ENCODE measurements at places on chromosomes 4 and X.

DNA sequence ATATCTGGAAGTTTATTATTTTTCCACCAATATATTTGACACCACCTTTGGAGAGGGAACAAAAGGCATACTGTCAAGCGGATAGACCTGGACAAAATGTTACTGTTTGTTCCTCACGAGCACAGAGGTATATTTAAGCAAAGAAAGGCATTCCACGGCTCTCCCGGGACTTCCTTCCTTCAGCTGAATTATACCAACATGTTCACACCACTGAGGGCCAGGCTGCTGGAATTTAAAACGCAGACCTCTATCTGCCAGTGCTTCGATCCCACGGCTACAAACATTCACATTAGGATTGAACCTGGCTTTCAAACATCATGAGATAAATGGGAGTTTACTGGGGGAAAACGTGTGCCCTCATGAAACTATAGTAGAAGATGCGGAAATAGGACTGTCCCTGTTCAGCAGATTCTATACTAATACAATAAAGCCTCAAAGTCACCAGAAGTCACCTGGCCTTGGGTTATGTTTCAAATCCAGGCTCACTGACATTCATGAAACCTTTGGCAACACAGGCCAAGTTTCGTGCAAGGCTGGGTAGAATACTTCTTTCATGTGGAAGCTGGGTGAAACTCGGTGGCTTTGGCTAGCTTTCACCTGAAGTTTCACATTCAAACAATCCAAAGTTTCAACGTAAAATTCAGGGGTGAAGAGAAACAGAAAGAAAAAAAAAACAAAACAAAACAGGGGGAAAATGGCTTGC is 39.5 kb downstream of the SORBS2 start:
- no peak for DNase-seq

GRCh38 chr4:73673286-73673685 is 53.0 kb upstream of the RASSF6 start:
- DNase-seq = no peak

DNA sequence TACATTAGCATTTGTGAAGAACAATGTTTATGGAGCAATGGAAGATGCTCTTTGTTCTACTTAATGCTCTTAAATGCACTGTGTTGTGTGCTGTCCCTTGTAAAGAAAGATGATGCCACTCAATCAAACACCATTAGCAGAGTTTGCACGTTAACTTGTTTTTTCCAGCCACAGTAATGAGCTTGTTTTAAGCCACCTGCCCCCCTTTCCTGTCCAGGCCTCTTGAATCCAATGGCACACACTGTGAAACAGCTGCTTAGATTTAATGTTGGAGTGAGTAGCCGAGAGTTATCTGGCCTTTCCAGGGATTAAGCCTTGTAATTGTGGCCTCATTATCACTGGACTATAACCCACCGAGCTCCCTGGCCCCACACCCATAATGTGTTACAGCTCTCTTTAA is 86.0 kb downstream of the PAK3 start:
- DNase-seq = no peak

GRCh38 chr4:73868206-73869129 is 725 bp upstream of the CXCL1 start:
- no peak for DNase-seq

Data from stimulated activated CD4-positive, alpha-beta T cell treated with anti-CD3 and anti-CD28 coated beads, Interleukin-4, amount 100 ng/mL, for 4 hours (primary cell).